Activated T-cell treated with anti-CD3 and anti-CD28 coated beads, Interleukin-2, amount 50 U/mL, for 72 hours (primary cell): ENCODE measurements at places on chromosomes 3 and 15.
A peak's percentile ranks its signal among the peaks of the same experiment; 100 is the strongest.

GRCh38 chr3:26652164-26652563, 29.6 kb downstream of the LRRC3B start:
- no peak for DNase-seq
- no peaks in the 10 kb centered on the region for H3K36me3 ChIP-seq
- H3K4me1 ChIP-seq: no peaks in the 10 kb centered on the region
- no peak overlapping the region for H3K4me3 ChIP-seq
- H3K27ac ChIP-seq: no peak overlapping the region

GRCh38 chr3:71705681-71706080, 19.5 kb downstream of the EIF4E3 start:
- DNase-seq: no peak
- peaks cover 94% of the 10 kb centered on the region for H3K4me1 ChIP-seq
- H3K4me3 ChIP-seq: no peak overlapping the region

- peak; percentile 6 for DNase-seq
- H3K4me3 ChIP-seq: peak overlapping the region; percentile 86
These were observed 455 bp upstream of the SNAP23 start for GRCh38 chr15:42494998-42495360.

GRCh38 chr3:32062950-32063582, 43.4 kb upstream of the GPD1L start:
- H3K27me3 ChIP-seq: no peaks in the 10 kb centered on the region
- no peaks in the 10 kb centered on the region for H3K4me1 ChIP-seq
- no peak overlapping the region for H3K4me3 ChIP-seq
- no peak overlapping the region for H3K27ac ChIP-seq

- H3K4me3 ChIP-seq: no peak overlapping the region
- DNase-seq: peak; percentile 35
- no peak overlapping the region for H3K27ac ChIP-seq
- peaks cover 48% of the 10 kb centered on the region for H3K27me3 ChIP-seq
These were observed 111.5 kb upstream of the ETV5 start for GRCh38 chr3:186220365-186220764.

DNA sequence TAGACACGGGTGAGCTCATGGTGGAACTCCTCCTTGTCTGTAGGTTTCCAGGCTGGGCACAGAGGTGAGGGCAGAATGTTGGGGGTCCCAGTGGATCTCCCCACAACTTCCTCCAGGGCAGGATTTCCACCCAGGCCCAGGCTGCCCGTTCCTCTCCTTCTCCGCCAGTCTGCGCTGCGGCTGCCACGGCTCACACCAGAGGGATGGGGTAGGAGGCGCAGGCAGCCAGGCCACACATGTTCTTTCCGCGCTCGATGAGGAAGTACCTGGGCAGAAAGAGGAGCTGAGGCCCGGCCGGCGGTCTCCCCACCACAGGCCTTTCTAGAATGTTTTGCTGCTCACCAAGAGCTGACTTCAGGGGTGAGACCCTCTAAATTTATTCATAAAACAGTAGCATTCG, 22.9 kb downstream of the CTSH start:
- H3K36me3 ChIP-seq: no peaks in the 10 kb centered on the region
- no peaks in the 10 kb centered on the region for H3K4me1 ChIP-seq
- no peak for DNase-seq
- no peak overlapping the region for H3K4me3 ChIP-seq
- no peaks in the 10 kb centered on the region for H3K27me3 ChIP-seq

DNA sequence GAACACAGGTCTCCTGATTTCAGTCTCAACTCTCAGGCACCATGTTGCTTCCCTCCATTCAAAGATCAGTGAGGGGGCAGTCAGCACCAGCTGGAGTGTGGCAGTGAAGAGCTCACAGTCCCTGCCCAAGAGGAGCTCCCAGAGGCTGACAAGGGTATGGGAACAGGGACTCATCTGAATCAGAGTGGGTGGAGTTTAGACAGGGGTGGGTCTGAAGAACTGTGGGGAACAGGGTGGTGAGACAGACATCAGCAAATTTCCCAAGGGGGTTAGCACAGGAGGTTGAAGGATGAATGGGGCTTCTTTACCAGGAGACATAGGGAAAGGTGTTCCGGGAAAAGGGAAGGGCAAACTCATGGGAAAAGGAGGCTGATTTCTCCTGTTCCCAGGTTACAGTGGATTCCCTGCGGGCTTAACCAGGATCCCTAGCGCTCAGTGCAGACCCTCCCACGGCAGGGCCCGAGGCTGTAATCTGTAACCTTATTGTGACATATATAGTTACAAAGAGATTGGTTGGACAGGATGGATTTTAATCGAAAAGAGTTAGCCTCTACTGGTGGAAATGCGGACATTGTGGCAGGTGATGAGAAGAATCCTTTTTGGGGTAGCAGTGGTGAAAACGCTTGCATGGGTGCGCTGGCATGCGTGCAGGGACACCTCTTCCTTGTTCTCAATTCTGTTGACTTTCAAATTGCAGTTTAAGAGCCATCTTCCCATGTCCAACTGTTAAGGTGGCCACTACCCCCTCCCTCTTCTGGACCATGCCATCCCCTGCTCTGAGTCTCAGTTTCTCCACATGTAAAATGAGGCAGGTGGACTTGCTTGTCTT, 160.3 kb downstream of the SMAD6 start:
- H3K4me3 ChIP-seq: no peak overlapping the region
- no peaks in the 10 kb centered on the region for H3K36me3 ChIP-seq
- peaks cover 12% of the 10 kb centered on the region for H3K4me1 ChIP-seq
- H3K27ac ChIP-seq: no peak overlapping the region
- H3K27me3 ChIP-seq: peaks cover 18% of the 10 kb centered on the region

GRCh38 chr3:177693616-177694264, 496.5 kb upstream of the TBL1XR1 start:
- no peak overlapping the region for H3K27ac ChIP-seq
- H3K4me1 ChIP-seq: peaks cover 6% of the 10 kb centered on the region
- no peaks in the 10 kb centered on the region for H3K27me3 ChIP-seq
